ENCODE measurements at places on chromosomes 11 and 22.

- no peak for DNase-seq
Measured at GRCh38 chr11:111532365-111532709, 8.2 kb upstream of the LAYN start.

- no peak for DNase-seq
Measured at GRCh38 chr22:44624689-44625420, 77.1 kb upstream of the PRR5 start.

DNA sequence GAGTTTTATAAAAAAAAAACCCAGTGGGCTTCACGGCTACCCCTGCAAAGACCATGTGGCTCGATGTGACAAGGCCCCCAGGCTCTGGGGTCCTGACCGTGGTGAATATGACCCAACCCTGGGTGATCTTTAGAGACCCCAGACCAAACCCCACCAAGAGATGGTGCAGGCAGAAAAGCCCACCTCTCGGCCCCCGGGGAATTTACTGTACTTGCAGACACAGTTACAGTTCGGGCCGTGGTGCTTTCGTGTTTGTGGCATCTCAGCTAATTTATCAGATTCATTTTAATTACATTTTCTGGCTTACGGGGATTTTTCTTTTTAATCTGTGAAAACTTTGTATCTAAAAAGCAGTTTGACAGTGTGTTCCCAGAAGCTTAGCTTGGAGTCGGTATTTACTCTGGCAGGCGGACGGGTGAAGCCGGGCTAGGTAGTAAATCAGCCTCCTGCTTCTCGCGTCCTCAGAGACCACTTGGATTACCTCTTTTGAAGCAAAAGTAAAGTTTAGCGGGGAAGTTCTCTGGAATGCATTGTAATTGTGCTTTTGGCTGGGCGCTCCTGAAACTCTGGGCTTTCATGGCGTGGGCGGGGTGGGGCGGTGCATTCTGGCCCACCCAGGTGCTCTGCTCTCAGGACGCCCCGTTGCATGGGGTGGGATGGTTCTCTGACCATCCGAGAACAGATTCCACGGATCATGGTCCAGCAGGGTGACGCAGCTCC, 25.3 kb downstream of the ANO1 start:
- DNase-seq: no peak

DNA sequence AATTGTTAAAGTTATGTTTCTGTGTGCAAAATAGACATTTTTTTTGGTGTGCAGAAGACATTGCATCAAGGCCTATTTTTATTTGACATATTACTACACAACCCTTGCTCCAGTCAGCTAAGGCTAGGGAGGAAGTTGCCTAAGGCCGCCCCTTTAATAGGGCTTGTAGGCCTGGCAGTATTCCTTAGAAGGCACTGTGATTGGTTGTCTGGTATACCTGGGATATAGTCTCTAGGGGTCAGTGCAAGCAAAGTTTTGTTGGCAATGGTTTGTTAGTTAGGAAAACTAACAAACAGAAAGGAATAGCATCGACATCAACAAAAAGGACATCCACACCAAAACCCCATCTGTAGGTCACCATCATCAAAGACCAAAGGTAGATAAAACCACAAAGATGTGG, 16.9 kb downstream of the CCDC15 start:
- DNase-seq: no peak

DNA sequence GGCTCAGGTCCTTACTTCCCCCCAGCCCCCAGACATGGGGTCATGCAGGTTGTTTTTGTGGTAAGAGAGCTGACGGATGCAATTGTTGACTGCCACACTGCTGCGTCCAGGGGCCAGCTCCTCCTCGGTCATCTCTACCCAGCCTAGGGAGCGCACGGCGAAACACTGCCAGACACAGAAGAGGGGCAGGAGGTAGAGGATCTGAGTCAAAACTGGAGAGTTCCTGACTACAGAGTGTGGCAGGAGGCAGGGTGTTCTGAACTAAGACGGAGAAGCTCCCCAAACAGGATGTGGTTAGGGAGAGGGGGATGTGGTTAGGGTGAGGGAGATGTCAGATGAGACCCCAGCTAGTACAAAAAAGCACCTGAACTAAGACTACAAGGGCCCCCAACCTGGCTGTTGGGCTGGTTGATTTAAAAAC, 12.3 kb downstream of the SMPD1 start:
- DNase-seq: peak; percentile 79

GRCh38 chr11:44983786-44984185, 33.1 kb upstream of the TP53I11 start:
- peak; percentile 21 for DNase-seq

GRCh38 chr22:46054091-46055073, 77.4 kb upstream of the WNT7B start:
- DNase-seq: peak; percentile 33

DNA sequence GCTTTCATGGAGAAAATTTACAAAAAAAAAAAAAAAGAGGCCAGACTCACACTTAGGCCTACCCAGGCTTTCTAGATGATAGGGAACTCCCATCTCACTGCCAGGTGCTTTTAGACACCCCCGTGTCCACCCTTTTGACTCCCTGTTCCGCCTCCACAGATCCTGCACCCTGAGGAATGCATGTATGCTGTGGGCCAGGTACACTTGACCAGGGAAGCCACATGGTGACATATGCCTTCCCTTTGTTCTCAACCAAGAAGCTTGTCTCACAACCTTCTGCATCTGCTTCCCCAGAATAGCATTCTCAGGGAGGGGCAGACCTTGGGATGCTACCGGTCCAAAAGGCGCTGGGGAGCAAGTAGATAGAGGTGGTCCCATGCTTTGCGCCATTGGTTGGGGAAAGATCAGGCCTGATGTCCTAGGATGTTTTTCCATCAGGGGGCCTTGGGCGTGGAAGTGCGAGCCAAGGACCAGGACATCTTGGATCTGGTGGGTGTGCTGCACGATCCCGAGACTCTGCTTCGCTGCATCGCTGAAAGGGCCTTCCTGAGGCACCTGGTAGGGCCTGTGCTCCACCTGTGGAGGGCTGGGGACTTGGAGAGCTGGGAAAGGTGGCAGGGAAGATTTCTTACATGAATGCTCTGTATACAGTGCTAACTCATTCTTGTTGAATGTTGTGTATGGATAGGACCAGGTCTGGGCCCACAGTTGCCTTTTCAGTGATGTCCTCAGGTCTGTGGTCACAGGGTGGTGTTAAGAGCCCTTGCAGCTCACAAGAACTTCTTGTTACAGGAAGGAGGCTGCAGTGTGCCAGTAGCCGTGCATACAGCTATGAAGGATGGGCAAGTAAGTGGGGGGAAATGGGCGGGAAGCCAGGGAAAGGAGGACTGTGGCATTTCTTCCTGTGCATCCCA, 7.5 kb downstream of the HMBS start:
- no peak for DNase-seq

- DNase-seq: no peak
Measured at GRCh38 chr11:66360406-66361073, 11.0 kb downstream of the SLC29A2 start.

DNA sequence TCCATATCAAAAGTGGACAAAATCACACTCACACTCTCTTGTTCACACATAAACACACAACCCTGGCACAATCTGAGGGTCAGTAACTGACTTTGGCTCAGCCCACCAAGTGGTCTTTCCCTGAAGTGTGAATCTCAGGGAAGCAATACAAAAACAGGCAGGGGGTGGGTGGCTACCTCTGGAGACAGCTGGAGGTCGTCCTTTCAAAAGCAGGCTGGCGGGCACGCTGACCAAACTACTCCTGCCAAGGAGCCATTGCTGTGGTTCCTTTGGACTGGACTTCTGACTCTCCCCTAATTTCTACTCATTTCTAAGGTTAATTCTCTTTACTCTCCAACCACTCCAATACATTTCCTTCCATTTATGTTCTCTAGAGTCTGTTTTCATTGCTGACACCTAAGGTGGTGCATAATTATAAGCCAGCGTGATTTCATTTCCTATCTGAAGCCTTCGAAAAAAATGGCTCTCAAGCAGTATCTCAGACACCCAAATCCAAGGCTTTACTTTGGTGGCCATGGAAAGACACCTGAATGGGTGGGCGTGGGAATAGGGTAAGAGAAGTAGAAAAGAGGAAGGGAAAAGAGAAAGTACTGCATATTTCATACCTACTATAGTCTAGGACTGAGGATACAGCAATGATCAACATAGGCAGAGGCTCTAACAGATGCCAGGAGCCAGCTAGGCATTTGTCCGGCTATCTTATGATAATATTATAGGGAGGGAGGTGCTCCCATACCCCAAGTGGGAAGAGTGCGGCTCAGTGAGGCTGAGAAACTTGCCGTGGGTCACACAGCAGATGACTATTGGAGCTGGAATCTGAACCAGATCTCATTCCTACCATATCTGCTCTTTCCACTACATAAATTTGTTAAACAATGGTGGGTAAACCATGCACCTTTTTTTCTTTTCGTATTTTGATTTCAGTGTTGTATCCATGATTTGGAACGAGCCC, 22.0 kb downstream of the FZD4 start:
- DNase-seq: no peak

- DNase-seq: peak; percentile 54
Measured at GRCh38 chr11:78203184-78203583, 14.5 kb downstream of the USP35 start.

GRCh38 chr11:85768473-85769146, 42.3 kb downstream of the SYTL2 start:
- no peak for DNase-seq

DNA sequence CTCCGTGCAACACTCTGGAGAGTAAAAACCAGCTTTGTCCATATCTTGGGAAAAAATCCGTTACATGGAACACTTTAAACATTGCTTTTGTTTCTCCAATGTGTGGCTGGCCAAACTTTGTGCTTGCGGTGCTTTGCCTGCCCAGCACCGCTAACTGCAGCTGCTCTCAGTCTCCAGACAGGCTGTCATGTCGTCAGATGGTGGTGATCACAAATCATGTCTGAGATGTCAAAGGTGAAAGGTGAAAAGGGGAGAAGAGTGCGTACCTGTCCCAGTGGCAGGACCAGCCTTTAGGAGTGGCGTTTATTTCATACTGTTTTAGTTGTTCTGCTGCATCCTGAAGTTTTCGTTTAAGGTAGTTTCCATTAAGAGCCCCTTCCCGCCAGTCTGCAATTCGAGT, 17.1 kb upstream of the AGBL2 start:
- DNase-seq: no peak

DNA sequence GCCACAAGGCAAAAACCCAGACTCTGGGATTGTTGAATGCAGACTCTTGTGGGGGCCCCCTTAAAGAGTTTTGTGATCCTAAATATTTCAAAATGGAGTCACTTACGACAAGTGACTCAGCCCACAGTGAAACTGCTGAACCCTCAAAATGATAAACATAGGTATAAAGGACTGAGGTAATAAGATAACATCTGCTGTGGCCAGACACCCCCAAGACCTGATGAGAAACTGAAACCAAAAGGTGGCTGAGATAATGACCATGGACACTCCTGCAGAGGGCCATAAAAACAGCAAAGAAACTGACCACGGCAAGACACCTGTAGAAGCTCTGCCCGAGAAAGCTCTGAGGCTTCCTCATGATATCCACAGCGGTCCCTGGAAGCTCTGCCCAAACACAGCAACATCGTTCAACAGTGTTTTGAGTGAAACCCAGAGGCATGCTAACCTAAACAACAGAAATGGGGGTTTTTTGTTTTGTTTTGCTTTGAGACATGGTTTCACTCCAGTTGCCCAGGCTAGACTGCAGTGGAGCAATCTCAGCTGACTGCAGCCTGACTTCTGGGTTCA, 1.6 kb upstream of the PLAAT4 start:
- peak; percentile 30 for DNase-seq

DNA sequence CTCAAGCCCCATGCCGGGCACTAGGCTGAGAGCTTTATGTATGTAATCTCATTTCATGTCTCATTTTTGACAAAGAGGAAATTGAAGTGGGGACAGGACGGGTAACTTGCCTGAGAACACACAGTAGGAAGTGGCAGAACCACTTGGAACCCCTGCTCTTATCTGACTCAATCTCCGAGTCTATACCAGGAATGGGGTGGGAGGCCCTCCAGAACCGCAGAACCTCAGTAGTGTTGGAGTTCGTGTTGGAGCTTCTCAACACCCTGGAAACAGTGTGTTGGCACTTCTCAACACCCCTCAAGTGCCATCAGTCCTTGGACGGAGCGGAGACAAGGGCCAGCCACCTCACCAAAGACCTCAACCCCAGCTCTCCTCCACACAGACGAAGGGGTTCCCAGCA, 38.8 kb upstream of the POLA2 start:
- DNase-seq: no peak

DNA sequence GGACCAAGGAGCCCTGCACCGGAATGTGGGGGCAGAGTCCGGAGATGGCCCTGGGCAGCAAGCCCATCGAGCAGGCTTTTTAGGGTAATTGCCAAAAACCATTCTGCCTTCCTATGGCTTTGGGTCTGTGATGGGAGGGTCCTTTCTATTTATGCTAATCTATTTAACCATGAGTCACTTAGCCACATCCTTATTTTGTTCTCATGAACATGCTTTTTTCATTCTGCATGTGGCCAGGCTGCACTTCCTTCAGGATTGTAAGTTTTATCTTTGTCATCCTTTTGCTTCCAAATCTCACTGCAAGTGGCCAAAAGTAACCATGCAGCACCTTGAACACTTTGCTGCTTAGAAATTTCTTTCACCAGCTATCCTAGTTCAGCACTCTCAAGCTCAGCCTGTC, 88.3 kb downstream of the EFCAB6 start:
- no peak for DNase-seq

- DNase-seq: no peak
Measured at GRCh38 chr11:133893381-133893780, 48.1 kb upstream of the SPATA19 start.
